ENCODE measurements at places on chromosomes 11 and 22. TPM values are rescaled to one million over a fixed set of nuclear protein-coding genes. Genes with fewer than 3 reads are reported as not detected.

Gene DKK3
- 0.16 TPM for total RNA-seq

DNA sequence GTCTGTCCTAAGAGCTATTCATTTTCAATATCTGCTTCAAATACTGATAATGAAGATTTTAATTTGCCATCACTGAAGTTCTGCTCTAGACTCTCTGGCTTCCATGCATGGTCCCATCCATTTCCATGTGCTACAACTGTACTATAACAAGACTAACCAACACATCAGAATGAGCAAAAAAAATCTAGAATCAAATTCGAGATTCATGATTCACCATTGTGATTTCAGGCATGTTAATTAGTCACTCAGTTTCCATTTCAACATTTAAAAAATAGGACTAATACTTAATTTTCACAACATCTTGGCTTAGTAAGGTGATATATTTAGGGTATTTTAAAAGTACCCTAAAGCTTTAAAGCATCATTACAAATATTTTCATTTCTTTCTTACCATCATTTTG lies 22.8 kb downstream of the PICALM start:
- peaks cover 46% of the 10 kb centered on the region for H3K4me1 ChIP-seq
- no peak overlapping the region for H3K27ac ChIP-seq
- no peaks in the 10 kb centered on the region for H3K36me3 ChIP-seq
- no peak overlapping the region for H3K4me3 ChIP-seq

Gene LMNTD2
- 5.2 TPM for total RNA-seq

Gene BCO2
- total RNA-seq = 5.8 TPM

DNA sequence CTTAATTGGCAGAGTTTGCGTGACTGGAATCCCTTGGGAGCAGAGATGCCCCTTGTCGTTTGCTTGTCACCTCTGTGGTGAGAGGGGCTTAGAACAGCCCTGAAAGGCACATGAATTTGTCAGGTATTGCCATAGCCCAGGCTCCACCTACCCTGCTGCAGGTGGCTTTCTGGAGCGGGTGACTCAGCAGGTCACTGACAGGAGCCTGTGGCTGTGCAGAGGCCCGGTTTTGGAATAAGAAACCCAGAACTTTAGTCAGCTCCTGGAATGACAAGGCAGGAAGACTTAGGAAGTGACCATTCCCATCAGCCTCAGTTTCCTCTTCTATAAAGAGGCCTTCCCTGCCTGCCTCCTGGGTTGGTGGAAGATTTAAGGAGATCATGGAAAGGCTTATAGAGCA lies 539.7 kb downstream of the INSC start:
- no peak overlapping the region for H3K4me3 ChIP-seq
- peaks cover 8% of the 10 kb centered on the region for H3K4me1 ChIP-seq
- no peaks in the 10 kb centered on the region for H3K36me3 ChIP-seq
- H3K27ac ChIP-seq = no peak overlapping the region

GRCh38 chr11:125258291-125259032 lies 93.9 kb downstream of the PKNOX2 start:
- DNase-seq = no peak
- no peak overlapping the region for H3K4me3 ChIP-seq
- no peaks in the 10 kb centered on the region for H3K36me3 ChIP-seq
- no peak overlapping the region for H3K27ac ChIP-seq
- no peaks in the 10 kb centered on the region for H3K4me1 ChIP-seq

- no peaks in the 10 kb centered on the region for H3K27me3 ChIP-seq
- no peaks in the 10 kb centered on the region for H3K36me3 ChIP-seq
- no peak overlapping the region for H3K27ac ChIP-seq
- H3K4me3 ChIP-seq = no peak overlapping the region
- H3K4me1 ChIP-seq = no peaks in the 10 kb centered on the region
These were observed 15.5 kb downstream of the CLTCL1 start for GRCh38 chr22:19275919-19276600.

DNA sequence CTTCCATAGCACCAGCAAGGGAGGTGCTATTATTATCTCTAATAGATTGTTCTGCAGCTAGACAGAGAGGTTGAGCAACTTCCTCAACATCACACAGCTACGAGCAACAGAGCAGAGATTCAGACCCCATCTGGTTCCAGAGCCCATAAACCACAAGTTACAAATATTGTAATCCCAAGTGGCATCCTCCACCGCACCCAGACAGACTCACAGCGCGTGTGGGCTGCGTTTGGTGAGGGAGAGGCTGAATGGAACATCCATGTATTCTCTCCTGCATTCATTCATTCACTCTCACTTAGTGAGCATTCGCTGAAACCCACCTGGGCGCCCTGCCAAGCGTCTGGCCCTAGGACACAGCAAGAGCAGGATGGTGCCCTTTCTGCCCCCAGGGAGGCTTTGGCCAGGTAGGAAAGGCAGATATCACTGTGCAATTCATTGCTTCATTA lies 33.5 kb downstream of the LIF start:
- no peak for DNase-seq
- H3K27ac ChIP-seq = no peak overlapping the region

All from natural killer cell (primary cell).